Lower lobe of right lung (tissue), 2 donors: ENCODE measurements at places on chromosomes 6 and 20.
A peak's percentile ranks its signal among the peaks of the same experiment; 100 is the strongest.

GRCh38 chr6:34576286-34576955, 20.3 kb upstream of the SPDEF start:
- peak; percentile 34 for DNase-seq

DNA sequence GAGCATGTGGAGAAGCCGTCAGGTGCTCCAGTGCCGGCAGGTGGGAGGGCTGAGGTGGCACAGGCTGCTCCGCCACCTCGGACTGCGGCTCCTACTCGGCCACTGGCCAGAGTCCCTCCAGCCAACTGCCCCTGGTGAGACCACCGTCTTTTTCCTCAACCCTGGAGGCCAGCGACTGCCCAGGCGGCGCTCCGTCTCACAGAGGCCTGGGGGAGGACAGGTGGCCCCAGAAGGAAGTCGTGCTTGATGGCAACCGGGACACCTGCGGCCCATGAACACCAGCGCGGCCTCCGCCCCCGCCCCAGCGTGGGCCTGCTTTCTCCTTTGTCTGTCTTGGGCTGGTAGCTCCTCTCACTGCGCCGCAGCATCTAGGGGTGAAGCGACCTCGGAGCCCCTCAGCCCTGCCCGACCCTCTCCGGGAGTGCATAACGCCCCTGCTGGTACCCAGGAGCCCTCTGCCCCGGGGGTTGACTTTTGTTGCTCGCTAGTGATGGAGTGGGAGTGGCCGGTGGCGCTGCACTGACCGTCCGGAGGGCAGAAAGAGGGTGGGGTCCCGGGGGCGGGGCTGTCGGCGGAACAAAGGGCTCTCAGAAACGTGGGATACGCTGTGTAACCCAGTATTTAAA, 706 bp upstream of the TUBB2B start:
- DNase-seq: no peak

DNA sequence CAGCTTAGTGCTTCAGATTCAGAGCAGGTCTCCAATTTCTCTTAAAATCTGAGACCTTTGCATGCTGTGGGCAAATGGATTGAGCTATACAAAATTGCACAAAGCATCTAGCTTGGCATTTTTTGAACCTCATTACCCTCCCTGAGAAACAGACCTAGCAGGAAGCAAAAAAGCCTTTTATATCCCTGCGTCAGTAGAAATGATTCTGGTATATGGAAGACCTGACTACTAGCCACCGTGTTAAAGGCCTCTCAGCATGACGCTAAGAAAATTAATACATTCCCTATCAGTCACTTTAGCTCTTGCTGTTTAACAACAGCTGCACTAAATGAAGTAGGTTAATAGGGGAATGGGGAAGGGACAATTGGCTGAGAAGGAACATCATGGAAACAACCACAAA, 110.7 kb upstream of the SMLR1 start:
- no peak for DNase-seq

GRCh38 chr20:8367689-8368088, 235.6 kb downstream of the PLCB1 start:
- DNase-seq: no peak

DNA sequence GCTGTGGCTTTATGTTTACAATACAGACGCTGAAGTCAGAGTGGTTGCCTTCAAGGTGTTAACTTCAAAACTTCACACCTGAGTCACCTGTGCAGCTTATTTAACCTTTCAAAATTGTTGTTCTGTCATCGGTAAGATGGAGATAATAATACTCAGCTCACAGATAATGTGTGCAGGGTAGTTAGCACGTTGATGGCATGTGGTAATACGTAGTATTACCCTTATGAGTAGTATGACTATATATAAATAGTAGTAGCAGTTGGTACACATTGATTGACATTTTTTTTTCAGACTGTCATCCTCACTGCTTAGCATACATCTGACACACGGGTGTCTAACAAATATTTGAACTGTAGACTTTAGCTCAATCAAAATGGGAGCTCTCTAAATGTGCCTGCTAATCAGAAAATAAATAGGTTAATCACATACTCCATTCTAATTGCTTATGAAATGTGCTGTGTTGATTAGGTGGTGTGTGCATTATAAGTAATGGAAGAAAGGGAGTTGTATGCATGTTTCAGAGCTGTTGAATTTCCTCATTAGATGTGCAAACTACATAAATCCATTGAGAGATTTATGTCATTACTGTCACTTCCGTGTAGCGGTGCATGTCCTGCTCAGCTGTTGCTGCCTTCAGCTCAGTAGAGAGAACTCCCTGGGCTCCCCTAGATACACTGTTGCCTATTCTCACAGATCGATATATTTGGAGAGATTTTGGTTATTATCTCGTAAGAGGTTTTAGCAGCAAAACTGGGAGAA, 11.2 kb upstream of the MROH8 start:
- DNase-seq: no peak

- DNase-seq: no peak
Measured at GRCh38 chr6:11525468-11526155, 11.9 kb upstream of the TMEM170B start.

- DNase-seq: no peak
Measured at GRCh38 chr6:118524686-118525085, 23.4 kb upstream of the PLN start.

DNA sequence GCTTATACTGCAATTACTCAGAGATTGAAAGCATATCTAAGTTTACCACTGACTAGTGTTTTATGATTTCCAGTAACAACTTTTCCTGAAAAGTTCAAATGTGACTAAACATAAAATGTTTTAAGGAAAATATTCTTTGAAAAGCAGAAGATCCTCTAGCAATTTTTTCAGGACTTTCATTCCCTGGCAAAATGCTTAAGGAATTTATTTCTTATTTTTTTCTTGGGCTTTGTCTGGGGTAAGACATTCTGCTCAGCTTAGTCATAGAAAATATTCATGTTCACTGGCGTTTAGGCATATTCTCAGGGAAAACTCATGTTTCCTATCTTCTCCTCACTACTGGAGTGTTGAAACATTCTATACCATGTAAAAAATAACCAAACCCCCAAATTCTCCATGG, 235.3 kb upstream of the CEP162 start:
- no peak for DNase-seq

DNA sequence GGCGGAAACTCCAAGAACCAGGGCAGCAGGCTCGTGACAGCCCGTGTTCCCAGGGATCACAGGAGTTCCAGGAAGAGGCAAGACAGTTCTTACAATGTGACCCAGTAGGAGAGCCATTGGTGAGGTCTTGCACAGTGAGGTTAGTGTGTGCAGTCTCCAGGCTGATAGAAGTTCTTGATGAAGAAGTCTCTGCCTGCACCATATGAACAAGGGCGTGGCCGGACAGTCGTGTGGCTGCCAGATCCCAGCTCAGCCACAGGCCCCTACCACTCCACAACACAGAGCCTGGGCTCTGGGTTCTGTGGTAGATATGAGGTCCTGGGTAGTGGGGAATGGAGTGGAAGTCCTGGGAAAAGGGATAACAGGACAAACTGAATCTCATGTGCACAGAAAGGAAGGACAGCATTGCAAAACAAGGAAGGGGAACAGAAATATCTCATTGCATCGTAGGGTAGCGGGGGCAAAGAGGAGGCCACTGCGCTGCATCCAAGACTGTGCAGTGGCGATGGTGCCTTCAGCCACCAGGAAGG, 65.2 kb downstream of the STX11 start:
- peak; percentile 62 for DNase-seq

- no peak for DNase-seq
Measured at GRCh38 chr6:33850869-33851541, 47.2 kb upstream of the MLN start.

GRCh38 chr6:38676236-38676973, 26.5 kb downstream of the GLO1 start:
- no peak for DNase-seq

DNA sequence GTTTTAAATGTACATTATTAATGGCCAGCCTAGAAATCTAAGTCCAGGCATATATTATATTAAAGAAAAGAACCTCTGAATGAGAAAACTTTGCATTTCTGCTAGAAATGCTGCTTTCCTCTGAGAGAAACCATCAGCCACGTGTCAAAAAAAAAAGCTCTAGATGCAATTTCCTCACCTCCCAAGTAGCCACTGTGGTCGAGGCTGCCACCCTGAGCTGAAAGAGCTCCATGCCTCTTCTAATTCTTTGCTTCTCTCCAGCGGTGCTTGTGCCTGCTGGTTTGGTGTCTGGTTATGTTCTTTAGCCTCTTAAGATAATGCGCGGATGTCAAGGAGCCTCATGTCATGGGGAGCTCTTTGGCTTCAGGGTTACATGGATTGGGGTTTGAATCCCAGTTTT, 316.0 kb downstream of the TFAP2C start:
- no peak for DNase-seq

- no peak for DNase-seq
Measured at GRCh38 chr6:163733061-163733460, 318.5 kb downstream of the QKI start.

- no peak for DNase-seq
Measured at GRCh38 chr20:10661261-10661660, 12.5 kb downstream of the JAG1 start.

DNA sequence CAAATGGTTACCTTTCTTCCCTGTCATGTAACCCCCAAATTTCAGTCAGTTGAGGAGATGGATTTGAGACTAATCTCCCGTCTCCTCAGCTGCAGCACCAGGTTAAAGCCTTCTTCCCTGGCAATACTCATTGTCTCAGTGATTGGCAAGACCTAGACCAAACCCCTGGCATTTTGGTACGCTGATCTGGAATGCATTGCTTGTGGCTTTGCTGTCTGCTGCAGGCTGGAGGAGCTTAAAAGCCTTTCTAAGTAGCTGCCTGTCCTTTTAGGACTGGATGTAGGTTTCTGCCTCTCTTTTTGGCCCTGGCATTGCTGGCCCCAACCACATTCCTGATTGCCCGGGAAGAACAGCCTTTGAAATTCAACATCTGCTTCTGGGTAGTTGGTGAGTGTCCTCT, 729.6 kb upstream of the GJE1 start:
- no peak for DNase-seq

DNA sequence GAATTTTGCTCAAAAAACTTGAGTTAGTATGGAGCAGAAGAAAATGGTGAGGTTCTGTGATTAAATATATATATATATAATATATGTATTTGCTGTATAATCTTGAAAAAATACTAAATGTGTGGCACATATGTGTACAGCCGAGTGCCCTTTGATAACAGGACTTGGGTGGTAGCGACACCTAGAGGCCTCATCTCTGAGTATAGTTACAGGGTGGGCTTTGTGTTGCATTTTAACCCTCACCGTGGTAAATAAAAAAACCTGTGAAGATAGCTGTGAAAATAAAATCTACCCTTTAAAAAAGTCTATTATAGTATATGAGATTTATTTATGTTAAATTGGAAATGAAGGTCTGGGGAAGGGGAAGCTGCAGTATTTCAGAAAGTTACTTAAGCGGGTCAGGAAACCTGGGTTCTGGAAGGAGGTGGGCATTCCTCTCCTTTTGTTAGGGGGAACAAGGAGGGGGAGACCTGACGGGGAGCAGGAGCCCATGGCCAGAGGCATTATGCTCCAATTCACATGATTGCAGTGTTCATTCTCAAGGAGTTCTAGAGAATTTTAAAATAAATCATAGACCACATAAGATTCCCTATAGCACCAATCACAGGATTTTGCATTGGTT, 82.7 kb downstream of the SH3BGRL2 start:
- no peak for DNase-seq

- DNase-seq: no peak
Measured at GRCh38 chr6:44868335-44868668, 459.8 kb upstream of the RUNX2 start.

GRCh38 chr20:49825521-49826033, 12.9 kb downstream of the SLC9A8 start:
- DNase-seq: peak; percentile 76

DNA sequence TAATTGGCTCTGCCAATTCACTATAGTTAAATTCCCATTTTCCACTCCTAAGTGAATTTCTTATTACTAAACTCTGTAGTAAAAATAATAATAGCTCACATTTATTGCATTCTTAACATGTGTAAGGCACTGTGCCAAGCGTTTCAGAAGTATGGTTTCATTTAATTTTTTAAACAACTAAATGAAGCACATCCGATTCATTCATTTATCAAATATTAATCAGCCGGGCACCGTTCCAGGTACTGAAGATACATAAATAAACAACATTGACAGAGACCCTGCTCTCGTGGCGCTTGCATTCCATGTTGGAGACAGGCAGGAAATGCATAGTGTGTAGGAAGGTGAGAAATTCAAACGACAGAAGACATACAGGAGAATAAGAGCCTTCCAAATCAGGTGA, 423.2 kb upstream of the JARID2 start:
- no peak for DNase-seq

DNA sequence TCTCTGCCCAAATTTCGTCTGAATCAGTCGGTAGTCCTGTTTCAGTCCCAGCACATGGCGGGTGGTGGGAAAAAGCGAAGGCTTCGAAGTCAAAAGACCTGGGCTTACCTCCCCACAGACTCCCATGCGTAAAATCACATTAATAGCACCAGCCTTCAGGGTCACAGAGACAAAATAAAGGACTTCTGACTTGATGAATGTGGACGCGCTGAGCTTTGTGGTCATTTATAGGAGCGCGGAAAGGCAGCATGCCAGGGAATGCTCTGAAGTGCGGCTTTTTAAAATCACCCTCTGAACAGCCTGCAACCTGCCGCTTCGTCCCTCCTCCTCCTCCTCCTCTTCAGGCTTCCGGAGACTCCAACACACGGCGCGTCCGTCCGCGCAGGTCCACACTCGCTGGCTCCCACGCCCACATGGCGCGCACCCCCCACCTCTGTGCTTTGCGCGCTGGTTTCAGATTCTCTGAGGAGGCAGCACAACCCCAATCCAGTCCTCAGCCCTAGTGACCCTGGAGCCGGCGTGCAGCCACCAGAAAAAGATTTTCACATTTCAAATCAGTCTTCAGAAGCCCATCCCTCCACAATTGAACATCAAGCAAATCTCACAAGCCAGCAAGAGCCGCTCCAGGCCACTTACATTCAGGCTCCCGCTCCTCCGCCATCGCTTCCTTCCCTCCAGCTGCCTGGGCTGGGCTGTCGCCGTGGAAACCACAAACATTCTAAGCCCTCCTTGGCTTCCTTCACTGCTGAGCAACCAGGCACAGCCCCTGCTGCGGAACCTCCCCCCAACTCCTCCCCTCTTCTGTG, at the start of gene C6orf118:
Gene C6orf118, minus strand, starts transcription at position 680 of the 806 bp plus-strand sequence. Its CDS starts 19 bp downstream, at position 661.
- DNase-seq: peak; percentile 56

DNA sequence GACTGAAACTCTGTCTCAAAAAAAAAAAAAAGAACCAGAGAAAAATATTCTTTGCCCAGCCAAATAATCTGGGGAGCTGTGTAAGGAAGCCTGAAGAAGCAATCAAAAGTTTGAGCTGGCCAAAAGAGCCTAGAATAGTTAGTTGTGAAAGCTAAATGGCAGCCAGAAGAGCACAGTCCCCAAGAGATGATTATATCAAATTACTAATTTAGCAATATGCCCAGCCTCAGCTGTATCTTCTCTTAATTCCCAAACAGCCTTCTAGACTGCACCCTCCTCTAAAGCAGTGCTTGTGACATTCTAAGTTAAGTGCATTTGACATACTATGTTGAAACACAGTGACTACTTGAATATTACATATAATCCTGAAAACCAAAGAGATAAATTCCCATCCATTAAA, 38.9 kb downstream of the CDK19 start:
- no peak for DNase-seq

- DNase-seq: no peak
Measured at GRCh38 chr20:51440589-51440988, 101.9 kb downstream of the NFATC2 start.

GRCh38 chr6:41331401-41332150, 3.8 kb upstream of the NCR2 start:
- no peak for DNase-seq
